ENCODE measurements at places on chromosomes 4 and X. TPM values are rescaled to one million over a fixed set of nuclear protein-coding genes. Genes with fewer than 3 reads are reported as not detected.

Gene AGA
- total RNA-seq, result 26.9 TPM

DNA sequence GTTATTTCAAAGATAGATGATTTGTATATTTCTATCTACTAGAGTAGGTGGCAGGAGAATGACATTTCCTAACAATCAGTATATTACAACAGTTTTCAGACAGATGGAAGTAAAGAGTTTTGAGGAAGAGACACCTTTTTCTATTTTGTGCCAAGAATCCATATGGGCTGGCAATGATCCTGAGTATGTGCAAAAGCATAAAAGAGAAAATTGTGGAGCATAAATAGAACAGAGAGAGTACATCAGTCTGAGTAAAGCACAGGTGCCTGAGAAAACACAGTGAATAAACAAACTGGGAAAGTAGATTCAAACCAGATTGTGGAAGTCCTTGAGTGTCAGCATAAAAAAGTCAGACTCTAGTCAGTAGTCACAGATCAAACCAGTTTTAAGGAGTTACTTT is 96.8 kb upstream of the WDR44 start:
- H3K27ac ChIP-seq, result no peak overlapping the region
- H3K4me1 ChIP-seq, result no peaks in the 10 kb centered on the region
- H3K27me3 ChIP-seq, result no peaks in the 10 kb centered on the region
- no peak overlapping the region for H3K4me3 ChIP-seq
- no peak for DNase-seq

GRCh38 chr4:168708108-168708507 is 211.3 kb downstream of the PALLD start:
- H3K27me3 ChIP-seq, result no peaks in the 10 kb centered on the region
- H3K27ac ChIP-seq, result no peak overlapping the region
- H3K4me1 ChIP-seq, result no peaks in the 10 kb centered on the region
- no peak for DNase-seq
- no peaks in the 10 kb centered on the region for H3K36me3 ChIP-seq

Gene TEX11
- not detected for total RNA-seq

- DNase-seq, result no peak
- H3K27me3 ChIP-seq, result peaks cover 41% of the 10 kb centered on the region
- no peak overlapping the region for H3K4me3 ChIP-seq
- peaks cover 18% of the 10 kb centered on the region for H3K4me1 ChIP-seq
- H3K27ac ChIP-seq, result no peak overlapping the region
These were observed 113.6 kb downstream of the FAM53A start for GRCh38 chr4:1570291-1571164.

Gene ARSJ
- 0.16 TPM for total RNA-seq

Gene MPP1
- total RNA-seq, result 24.1 TPM

DNA sequence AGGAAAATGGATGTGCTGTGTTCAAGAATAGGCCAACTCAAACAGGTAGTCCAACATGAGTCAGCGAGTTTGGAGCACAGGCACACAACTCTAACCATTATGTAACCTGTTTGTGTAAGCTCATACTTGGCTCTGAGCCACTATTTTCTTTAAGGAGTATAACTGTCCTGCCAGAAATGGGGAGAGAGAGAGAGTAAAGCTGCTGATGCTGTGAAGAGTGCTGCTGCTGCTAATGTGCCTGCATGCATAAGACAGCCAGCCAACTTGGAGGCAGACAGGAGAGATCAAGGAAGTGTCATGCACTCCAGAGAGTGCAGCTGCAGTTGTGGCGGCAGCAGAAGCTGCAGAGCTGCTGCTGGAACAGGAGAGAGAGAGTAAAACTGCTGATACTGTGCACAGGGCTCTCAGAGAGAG is 11.7 kb upstream of the STATH start:
- no peaks in the 10 kb centered on the region for H3K36me3 ChIP-seq
- H3K4me3 ChIP-seq, result no peak overlapping the region
- H3K27me3 ChIP-seq, result no peaks in the 10 kb centered on the region
- H3K4me1 ChIP-seq, result no peaks in the 10 kb centered on the region

Gene CT47B1
- total RNA-seq, result not detected

DNA sequence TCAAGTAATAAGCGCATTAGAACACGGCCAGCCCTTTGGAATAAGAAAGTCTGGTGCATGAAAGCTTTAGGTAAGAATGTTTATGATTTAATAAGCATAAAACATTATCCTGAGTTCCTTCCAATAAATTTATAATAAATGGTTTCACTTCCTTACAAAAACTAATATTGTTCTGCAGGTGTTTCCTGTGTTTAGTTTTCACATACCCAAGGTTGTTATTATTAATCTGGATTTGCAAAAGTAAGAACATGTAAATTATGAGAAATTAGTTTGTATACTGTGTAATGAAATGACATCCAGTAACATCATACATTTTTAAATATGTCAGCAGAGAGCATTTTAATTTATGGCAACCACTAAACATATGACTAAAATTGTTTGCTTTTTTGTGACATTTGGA is 72.1 kb downstream of the BANK1 start:
- DNase-seq, result no peak
- peaks cover 2% of the 10 kb centered on the region for H3K27me3 ChIP-seq

- H3K4me3 ChIP-seq, result no peak overlapping the region
- peaks cover 8% of the 10 kb centered on the region for H3K36me3 ChIP-seq
- H3K4me1 ChIP-seq, result no peaks in the 10 kb centered on the region
- H3K27ac ChIP-seq, result no peak overlapping the region
- no peaks in the 10 kb centered on the region for H3K27me3 ChIP-seq
- no peak for DNase-seq
These were observed 28.6 kb downstream of the RGS12 start for GRCh38 chr4:3321295-3321889.

Gene SLC7A11
- total RNA-seq, result 0.15 TPM

DNA sequence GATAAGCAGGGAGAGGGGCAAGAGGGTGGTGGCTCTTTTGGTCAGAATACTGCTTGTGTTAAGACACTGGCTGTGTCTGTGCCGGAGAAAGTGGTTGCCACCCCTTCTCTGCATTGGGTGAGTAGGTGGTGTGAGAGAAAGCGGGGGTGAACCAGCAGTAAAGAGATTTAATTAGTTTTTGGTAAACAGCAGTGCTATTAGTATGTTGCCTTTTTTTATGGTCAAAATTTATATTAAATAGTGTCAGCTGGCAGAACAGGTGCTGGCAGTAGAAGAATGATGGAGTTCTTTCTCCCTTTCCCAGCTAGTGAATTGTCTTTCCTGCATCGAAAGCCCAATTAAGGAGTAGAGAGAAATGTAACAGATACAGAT is 181.6 kb downstream of the LARP7 start:
- no peak overlapping the region for H3K27ac ChIP-seq
- peaks cover 11% of the 10 kb centered on the region for H3K27me3 ChIP-seq
- H3K4me3 ChIP-seq, result no peak overlapping the region
- peaks cover 5% of the 10 kb centered on the region for H3K4me1 ChIP-seq
- no peak for DNase-seq

DNA sequence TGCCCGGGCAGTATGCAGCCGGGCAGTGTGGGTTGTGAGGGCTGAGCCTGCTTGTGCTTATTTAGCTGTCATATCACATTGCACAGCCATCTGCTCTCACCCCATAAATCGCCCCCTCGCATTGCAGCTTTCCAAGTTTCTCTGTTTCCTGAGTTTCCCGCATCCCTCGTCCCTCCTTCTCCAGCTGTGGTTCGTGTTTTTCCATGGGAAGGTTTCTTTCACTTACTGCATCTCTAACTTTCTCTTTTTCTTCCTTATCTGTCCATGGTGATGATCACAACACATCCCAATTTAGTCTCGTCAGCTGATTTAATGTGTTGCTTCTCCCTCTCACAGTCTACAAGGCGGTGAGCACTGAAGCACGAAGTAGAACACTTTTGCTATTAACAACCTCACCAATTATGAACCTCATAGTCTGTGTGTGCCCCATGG is 118.1 kb downstream of the ENPP6 start:
- H3K36me3 ChIP-seq, result no peaks in the 10 kb centered on the region
- H3K27ac ChIP-seq, result no peak overlapping the region
- DNase-seq, result no peak
- H3K27me3 ChIP-seq, result peaks cover 24% of the 10 kb centered on the region
- H3K4me3 ChIP-seq, result no peak overlapping the region
- H3K4me1 ChIP-seq, result peaks cover 4% of the 10 kb centered on the region

GRCh38 chr4:86400216-86400615 is 40.4 kb upstream of the MAPK10 start:
- no peaks in the 10 kb centered on the region for H3K27me3 ChIP-seq
- H3K4me1 ChIP-seq, result no peaks in the 10 kb centered on the region
- no peaks in the 10 kb centered on the region for H3K36me3 ChIP-seq

Gene RHOXF2B
- total RNA-seq, result not detected

GRCh38 chrX:71919431-71919830 is 8.8 kb downstream of the NHSL2 start:
- no peaks in the 10 kb centered on the region for H3K36me3 ChIP-seq
- no peak overlapping the region for H3K4me3 ChIP-seq
- no peak overlapping the region for H3K27ac ChIP-seq
- H3K4me1 ChIP-seq, result no peaks in the 10 kb centered on the region

DNA sequence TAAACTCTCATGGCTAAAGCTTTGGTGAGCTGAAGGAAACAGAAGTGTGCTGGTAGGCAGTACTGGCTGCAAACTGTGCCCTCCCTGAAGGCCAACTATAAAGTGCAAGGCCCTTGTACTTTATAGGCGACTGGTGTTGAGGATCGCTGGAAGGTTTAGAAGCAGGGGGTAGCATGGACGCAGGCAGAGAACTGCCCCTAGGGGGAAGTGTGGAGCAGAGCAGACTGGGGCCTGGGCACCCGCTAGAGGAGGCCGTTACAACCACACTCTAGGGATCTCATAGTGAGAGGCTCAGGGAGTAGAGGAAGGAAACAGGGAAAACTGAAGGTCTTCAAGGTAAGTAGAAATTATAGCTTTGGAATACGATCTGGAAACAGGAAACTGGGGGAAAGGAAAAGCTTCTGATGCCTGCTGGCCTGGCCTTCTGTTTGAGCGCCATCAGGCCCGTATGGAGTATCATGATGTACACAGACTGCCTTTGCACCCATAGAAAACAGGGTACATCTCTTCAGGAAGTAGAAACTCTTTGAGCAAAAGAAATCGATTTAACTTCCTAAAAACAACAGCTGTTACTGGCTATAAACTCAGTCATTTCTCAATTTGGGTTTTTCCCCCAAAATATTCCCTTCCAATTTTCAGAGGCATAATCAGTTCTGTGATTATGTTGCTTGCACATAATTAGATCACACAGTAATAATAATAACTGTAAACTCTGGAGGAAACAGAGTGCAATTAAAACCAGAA is 23.9 kb upstream of the TMSB4X start:
- H3K27me3 ChIP-seq, result no peaks in the 10 kb centered on the region
- H3K4me1 ChIP-seq, result peaks cover 91% of the 10 kb centered on the region
- H3K36me3 ChIP-seq, result no peaks in the 10 kb centered on the region

- no peaks in the 10 kb centered on the region for H3K27me3 ChIP-seq
- no peak overlapping the region for H3K4me3 ChIP-seq
- no peak for DNase-seq
- H3K27ac ChIP-seq, result no peak overlapping the region
These were observed 37.1 kb downstream of the ENOPH1 start for GRCh38 chr4:82467471-82467870.

DNA sequence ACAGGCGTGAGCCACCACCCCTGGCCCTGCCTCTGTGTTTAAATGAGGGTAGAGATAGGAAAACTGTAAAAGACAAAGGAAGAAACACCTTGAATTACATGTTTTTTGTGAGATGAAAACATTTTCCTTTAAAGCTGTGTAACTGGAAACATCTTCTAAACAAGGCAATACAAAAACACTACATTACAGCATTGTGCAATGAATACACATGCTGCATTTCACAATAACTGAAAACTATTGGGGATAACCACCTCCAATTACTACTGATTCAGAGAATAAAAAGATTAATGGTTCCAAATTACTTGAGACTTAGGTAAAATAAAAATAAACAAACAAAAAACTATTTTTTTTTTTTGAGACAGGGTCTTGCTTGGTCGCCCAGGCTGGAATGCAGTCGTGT is 7.6 kb upstream of the OGT start:
- H3K4me3 ChIP-seq, result no peak overlapping the region
- no peak overlapping the region for H3K27ac ChIP-seq
- no peaks in the 10 kb centered on the region for H3K4me1 ChIP-seq

Gene PGK1
- total RNA-seq, result 201 TPM

- H3K4me1 ChIP-seq, result no peaks in the 10 kb centered on the region
- DNase-seq, result no peak
- no peaks in the 10 kb centered on the region for H3K36me3 ChIP-seq
- no peak overlapping the region for H3K27ac ChIP-seq
These were observed 38.9 kb downstream of the AFF1 start for GRCh38 chr4:86973668-86974067.

DNA sequence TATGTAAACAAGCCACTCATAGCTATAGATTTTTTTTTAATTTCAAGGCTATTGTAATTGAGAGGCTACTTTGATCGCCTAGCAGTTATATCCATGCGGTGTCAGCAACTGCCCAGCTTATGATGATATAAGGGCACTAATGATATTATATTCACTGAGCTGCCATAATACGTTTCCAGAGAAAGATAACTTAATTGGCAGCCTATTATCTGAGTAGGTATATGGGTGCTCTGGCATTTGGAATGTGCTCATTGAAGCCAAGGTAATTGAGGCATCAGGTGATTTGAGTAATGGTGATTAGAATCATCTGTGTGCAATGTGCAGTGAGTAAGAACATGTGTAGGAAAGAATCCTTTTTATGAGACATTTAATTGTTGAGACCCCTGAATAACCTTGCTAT is 490.0 kb downstream of the CENPC start:
- H3K27ac ChIP-seq, result no peak overlapping the region

Gene DMRTC1
- 0.98 TPM for total RNA-seq

DNA sequence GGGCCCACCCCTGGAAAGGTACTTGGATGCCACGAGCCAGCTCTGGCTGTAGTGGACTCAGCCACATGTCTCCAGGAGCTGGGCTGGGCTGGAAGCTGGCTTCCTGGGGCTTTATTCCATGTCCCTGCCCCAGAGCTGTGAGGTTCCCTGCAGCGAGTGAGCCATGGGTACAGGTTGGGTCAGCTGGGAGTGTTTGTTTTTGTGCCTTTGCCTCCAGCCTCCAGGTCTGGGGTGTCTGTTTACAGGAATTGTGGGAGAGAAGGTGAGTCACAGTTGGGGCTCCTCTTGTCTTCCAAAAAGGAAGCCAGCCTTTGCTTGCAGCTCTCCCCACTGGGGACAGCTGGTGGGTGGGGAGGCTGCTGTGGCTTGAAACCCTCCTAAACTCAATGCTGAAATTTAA is 21.5 kb downstream of the SORCS2 start:
- H3K27me3 ChIP-seq, result no peaks in the 10 kb centered on the region
- H3K4me3 ChIP-seq, result no peak overlapping the region
- H3K4me1 ChIP-seq, result no peaks in the 10 kb centered on the region
- H3K36me3 ChIP-seq, result no peaks in the 10 kb centered on the region
- no peak for DNase-seq

Gene COX7B2
- total RNA-seq, result not detected

Measured in T-cell (primary cell).